COR-L47 (cell line): ENCODE measurements at places on chromosomes 7 and 10.

DNA sequence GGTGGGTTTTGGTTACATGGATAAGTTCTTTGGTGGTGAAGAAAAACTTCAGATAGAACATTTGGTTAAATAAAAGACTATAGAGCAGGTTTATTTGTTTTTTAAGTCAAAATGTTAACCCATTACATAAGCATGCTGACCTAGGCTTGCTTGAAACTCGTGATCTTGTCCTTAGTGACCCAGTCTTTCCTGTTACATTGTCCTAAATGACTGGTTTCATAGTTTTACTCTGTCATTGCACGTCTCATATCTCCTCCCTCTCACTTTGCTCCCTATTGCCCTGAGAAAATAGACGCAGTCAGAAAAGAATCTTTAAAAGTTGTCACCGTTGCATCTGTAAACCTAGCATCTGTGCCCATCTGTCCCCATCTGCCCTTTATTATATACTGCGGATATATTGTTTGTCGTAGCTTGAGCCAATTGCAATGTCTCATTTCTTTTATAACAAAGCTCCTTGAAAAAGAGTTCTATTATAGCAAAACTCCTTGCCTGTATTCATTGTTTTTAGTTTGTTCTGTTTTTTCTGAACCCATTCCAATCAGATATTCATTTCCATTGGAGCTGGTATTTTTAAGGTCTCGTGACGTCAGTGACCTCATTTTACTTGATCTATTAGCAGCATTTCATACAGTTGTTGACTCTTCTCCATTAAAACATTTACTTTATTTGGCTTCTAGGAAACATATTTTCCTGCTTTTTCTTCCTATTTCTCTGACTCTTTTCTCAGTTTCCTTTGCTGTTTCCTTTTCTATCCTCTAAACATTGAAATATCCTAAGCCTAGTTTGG lies 57.3 kb downstream of the HELLS start:
- DNase-seq = no peak

- DNase-seq = no peak
These were observed 12.2 kb upstream of the FEZF1 start for GRCh38 chr7:122316467-122317388.

DNA sequence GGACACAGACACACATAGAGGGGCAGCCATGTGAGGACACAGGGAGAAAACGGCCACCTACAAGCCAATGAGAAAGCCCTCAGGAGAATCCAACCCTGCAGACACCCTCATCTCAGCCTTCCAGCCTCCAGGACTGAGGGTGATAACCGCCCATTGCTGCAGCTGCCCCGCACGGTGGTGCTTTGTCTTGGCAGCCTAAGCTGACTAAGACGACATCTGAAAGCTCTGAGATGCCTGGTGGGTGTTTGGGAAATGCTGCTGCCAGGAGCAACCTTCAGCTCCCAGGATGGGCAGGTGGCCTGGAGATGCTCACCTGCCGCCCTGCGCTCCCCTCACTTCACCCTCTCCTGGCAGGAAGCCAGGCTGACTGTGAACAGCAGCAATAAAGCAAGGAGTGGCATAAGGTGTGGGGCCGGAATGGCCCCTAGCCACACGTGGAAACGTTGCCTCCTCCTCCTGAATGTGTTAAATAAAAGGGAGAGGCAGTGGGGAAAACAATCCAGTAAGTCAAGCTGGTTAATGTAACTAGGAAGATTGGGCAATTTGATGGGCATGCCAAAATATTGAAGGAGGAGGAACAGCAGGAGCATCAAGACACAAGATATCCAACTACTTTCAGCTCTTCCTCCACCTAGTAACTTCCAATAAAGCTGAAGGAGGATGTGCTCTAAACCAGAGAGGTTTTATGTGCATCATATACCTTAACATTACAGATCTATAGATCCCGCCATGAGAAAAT lies 121.5 kb downstream of the TNS3 start:
- peak; percentile 88 for DNase-seq

DNA sequence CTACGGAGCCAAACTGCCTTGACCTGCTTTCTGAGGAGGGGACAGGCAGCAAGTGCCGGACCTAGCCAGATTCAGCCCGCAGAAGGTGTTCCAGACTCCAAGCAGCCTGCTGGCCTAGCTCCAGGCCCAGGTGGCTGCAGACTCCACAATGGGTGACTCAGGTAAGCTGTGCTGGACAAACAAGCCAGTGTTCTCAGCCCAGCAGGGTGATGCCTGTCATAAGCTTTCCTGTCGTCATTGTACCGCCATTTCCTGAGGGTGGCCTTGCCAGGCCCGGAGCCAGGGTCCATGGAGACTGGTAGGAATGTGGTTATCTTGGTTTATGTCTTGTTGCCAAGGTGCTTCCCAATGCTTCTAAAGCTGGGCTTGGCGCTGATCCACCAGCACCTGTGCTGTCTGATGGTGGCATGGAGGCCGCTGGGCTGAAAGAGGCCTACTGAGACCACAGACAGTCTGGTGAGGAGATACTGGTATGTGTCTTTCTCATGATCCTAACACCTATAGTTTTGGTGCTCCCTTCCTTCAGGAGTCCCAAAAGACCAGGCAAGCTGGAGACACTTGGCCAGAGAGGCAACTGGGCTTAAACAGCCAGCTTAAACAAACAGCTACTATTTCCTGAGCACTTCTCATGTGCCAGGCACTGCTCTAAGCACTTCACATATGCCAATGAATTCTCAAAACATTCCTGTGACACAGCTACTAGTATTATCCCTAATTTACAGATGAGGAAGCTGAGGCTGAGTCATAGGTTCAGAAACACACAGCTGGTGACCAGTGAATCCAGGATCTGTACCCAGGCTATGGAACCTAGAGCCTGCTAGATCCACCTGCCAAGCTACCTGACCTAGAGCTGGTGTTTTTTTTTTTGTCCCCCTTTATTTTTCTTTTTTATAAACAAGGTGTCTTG lies 42.0 kb downstream of the ZC3HC1 start:
- peak; percentile 71 for DNase-seq

DNA sequence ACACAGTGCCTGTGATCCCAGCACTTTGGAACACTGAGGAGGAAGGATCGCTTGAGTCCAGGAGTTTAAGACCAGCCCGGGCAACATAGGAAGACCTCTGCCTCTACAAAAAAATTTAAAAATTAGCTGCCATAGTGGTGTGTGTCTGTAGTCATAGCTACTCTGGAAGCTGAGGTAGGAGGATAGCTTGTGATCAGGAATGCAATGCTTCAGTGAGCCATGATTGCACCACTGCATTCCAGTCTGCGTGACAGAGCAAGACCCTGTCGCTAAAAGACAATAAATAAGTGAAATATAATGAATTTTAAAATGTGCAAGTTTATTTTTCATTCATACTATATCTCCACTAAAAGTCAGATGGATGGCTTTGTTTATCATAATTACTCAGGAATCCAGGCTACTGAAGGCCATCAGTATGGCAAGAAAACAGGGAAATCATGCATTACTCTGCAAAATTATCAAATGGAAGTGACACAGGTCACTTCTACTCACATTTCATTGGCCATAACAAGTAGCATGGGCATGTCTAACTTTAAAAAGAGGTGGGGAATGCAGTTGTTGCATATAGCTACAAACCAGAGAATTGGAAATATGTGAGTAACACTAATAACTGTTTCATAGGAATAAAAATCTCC lies 32.9 kb upstream of the FAM3C start:
- DNase-seq = no peak

GRCh38 chr10:21518149-21518640 lies 7.3 kb downstream of the SKIDA1 start:
- peak; percentile 81 for DNase-seq

DNA sequence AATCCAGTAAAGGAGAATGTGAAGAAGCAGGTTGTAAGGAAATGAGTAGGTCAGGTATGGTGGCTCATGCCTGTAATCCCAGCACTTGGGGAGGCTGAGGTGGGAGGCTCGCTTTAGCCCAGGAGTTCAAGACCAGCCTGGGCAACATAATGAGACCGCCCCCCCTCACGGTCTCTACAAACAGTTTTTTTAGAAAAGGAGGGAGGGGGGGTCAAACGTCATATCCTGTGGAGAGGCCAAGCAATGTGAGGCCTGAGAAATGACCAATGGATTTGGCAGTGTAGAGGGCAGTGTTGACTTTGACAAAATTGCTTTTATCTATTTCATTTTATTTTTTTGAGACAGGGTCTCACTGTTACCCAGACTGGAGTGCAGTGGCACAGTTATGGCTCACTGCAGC lies 2.3 kb upstream of the DNAJB12 start:
- no peak for DNase-seq

DNA sequence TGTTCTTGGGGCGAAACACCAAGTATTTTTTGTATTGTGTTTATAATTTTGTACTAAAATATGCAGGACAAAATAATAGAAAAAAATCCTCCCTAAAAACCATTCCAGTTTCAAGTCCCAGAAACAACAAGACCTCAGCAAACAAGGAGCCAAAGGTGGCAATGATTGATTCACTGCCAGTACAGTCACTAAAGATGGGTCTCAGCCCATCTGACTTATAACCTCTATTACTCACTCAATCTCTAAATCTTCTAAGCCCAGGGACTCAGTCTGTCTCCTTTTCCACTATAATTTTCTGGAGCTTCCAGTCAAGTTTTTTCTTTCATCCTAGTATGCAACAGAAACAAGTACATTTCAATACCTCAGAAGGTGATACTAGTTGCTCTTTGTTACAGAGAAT lies 33.3 kb downstream of the SNX13 start:
- no peak for DNase-seq

GRCh38 chr10:48285710-48286109 lies 11.2 kb upstream of the FRMPD2 start:
- no peak for DNase-seq

GRCh38 chr10:121607310-121608055 lies 9.2 kb upstream of the FGFR2 start:
- no peak for DNase-seq

DNA sequence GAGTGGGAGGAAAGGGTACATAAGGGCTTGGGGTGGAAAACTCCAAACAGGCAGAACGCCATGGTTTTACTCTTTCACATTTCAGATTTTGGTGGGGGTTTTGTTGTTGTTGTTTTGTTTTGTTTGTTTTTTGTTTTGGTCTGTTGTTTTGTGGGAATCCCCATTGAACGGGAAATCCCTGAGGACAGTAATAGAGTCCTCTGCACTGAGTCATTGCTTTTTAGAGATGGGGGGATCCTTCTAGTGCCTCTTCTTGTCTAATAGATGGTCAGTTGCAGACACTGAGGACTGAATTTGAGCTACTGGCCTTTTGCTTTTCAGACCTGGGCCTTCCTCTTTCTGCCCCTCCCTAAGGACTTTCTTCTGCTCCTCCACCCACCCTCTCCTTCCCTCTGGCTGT lies 20.0 kb downstream of the TRPV5 start:
- no peak for DNase-seq

DNA sequence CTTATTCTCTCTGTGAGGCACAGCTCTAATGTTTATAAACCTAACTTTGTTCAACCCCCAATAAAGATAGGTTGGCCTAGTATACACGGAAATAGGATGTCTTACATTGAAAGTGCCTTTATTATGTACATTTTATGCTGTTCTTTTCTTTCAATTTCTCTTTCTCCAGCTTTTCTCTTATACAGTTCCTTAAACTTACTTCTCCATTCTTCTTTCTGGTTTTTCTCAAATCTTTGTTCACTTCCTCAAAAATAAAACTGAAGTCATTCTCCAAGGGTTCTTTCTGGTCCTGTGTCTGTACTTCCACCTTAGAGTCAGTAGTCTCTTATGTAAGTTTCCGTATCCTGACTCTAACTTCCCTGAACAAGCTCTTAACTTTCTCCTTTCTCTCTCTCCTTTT lies 29.2 kb upstream of the NAMPT start:
- DNase-seq = no peak

DNA sequence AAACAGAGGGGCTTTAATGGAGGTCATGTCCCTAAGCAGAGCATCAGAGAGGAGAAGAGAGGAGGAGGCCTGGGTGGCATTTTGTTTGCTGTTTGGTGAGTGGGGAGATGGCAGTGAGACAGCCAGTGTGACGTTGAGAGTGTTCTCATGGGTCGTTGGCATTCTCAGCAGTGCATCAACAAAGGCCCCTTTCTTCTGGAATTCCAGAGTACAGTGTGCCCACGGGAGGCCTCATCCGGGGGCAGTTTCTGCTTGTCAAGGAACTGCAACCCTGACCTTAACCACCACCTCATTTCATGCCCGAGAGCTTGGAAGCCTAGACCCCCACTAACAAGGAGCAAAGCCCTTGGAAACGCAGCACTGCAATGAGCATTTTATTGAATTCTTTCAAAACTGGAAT lies 92.9 kb downstream of the CELF2 start:
- no peak for DNase-seq
